ENCODE measurements at places on chromosomes 5 and 9. TPM values are rescaled to one million over a fixed set of nuclear protein-coding genes. Genes with fewer than 3 reads are reported as not detected.

DNA sequence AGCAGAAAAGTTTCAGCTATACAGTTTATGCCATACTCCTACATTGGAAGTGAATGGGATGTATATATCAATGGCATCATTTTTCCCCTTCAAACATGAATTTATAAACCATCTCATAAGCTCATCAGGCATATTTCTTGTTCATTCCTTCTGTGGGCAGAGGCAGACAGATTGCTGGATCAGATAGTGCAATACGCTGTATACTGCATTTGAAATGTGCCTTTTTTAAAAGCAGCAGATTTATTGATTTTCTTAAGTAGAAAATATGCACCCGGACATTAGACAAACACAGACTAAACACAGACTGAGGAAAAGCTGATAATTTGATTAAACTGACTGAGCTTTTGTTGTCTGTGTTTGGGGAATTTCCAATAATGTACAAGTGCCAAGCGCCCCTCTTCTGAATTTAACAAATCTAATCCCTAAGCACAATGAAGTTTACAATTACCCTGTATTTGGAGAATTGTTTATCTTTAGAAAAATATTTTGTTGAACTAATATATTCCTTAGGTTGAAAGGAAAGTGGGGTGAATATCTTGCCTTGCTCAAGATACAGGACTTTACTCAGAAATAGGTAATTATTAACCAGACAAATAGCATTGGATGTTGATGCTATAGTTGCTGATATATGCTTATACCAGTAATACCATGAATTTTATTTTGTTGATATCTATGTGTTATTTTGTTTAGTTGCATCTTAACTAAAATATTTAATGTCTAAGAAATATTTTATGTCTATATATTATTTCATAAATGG lies 566.6 kb upstream of the MEF2C start:
- no peak for DNase-seq

TYRP1 gene
- total RNA-seq, result 1.1 TPM

PCDHGB2 gene
- total RNA-seq, result 5.7 TPM

DNA sequence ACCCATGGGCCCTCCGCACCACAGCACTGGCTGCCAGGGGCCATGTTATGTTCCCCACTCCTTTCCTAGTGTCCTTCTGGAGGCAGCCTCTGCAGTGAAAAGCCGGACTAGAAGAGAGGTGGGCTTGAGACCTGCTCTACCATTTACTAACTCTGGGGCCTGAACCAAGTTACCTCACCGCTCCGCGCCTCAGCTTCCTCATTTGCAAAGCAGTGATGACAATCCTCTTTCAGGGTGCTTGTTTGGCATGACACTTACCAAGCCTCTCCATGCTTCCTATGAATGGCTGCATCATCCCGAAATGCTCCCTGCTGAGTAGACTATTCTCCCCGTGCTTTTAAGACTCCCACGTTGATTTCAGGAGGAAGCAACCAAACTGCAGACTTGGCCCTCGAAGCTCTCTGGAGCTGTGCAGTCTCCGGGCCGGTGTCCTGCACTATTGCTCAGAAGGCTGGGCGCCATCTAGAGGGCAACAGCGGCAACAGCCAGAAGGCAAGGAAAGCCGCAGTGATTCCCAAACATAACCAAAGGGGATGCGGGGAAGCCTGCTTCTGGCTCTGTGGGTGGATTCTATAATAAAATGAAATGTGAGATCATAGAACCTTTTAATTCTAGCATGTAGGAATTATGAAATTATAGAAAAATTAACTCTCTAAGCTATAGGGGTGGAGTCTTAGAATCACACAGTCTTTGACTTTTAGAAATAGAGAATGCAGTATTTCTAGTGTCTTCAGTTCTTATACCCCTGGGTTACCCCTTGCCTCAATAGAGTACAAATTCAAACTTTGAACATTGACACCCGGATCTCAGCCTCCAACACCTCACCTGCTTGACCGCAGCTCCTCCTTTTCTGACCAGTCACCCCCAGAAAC lies 599.8 kb upstream of the BRINP1 start:
- DNase-seq, result peak; percentile 63

OGN gene
- total RNA-seq, result 140 TPM

SYK gene
- not detected for total RNA-seq

DNA sequence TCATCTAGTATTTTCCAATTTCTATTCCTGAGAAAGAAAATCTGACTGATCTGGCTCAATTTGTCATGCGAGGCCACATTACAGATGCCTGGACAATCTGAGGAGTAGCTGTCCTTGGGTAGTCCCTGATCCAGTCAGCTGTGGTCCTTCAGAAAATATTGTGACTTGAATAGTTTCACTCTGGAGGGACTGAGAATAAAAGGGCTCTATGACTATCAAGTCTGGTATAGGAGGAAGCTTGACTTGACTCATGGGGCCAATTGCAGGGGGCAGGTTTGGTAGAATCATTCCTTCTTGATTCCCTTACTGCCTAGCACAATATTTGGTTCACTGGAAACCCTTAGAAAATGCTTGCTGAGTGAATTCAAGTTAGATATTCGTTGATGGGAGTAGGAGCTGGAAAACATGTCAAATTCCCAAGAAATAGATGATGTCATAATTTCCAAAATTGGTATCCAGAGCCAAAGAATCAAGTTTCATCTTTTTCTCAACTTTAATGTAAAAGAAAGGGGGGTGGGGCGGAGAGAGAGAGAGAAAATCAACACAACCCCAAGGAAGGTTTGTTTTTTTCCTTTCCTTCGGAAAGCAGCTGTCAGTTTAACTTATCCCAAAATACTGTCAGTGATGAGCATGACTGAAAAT lies 32.4 kb upstream of the STX17 start:
- no peak for DNase-seq

DNA sequence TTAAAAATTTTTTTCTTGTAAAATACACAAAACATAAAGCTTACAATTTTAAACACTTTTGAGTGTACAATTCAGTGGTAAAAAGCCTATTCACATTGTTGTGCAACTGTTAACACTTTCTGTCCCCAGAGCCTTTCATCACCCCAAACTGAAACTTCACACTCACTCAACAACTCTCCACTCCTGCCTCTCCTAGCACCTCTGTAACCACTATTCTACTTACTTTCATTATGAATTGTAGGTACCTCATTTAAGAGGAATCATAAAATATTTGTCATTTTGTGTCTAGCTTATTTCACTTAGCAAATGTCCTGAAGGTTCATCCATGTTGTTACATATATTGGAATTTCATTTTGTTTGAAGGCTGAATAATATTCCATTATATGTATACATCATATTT lies 4.3 kb upstream of the ZNF510 start:
- DNase-seq, result no peak

SHOC1 gene
- 0.09 TPM for total RNA-seq

GRCh38 chr5:61178702-61179101 lies 16.4 kb upstream of the SMIM15 start:
- DNase-seq, result no peak

DNA sequence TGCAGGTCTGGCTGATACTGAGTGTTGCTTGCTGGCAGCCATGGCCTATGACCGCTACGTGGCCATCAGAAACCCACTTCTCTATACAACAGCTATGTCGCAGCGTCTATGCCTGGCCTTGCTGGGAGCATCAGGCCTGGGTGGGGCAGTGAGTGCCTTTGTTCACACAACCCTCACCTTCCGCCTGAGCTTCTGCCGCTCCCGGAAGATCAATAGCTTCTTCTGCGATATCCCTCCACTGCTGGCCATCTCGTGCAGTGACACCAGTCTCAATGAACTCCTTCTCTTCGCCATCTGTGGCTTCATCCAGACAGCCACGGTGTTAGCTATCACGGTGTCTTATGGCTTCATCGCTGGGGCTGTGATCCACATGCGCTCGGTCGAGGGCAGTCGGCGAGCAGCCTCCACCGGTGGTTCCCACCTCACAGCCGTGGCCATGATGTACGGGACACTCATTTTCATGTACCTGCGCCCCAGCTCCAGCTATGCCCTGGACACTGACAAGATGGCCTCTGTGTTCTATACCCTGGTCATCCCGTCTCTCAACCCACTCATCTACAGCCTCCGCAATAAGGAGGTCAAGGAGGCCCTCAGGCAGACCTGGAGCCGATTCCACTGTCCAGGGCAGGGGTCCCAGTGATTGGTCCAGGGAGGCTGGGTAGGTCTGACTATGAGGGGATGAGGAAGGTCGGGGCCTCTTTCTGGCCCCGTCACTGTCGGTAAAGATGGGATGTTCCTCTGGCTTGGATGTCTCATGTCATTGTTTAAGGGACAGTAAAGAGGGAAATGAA lies 718 bp downstream of the OR5C1 start:
- DNase-seq, result no peak

TPPP gene
- total RNA-seq, result not detected

GRCh38 chr5:74641735-74642542 lies 1.4 kb upstream of the ENC1 start:
- peak; percentile 89 for DNase-seq

ABO gene
- not detected for total RNA-seq
